ENCODE measurements at places on chromosomes 2 and 18.

DNA sequence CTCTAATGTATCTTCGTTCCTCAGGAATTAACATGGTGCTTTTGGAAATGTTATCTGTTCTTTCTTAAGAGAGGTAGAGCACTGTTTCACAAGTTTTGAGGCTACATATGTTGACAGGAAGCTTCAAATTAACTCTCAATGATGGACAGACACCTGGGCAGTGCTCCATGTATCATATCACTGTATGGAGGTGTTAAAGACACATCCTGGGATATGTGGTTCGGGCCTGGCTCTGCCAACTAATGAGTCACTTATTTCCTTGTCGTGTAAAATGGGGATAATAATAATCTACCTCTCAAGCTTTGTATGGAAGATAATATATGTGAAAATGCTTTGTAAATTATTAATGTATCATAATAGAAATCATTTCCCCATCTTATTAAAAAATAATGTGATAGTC lies 90.2 kb downstream of the PARD3B start:
- no peak for DNase-seq

GRCh38 chr2:222799262-222799918 lies 61.4 kb upstream of the ACSL3 start:
- no peak for DNase-seq

DNA sequence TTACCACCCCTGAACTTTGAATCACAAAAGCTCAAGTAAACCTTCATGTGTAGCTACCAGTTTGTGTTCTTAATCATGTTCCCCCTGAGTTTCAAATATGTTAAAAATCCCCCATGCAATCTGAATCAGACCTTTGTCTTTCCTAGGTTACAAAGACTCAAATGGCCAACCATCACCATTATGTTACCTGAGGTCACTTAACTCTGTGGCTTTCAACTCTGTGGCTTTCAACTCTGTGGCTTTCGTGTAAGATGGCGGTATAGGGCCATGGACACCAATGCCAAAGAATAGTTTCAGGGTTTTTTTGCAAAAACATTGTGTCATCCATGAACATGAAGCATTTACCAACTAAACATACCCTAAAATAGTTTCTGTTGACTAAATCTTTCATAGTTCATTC lies 6.7 kb downstream of the ERMN start:
- no peak for DNase-seq

DNA sequence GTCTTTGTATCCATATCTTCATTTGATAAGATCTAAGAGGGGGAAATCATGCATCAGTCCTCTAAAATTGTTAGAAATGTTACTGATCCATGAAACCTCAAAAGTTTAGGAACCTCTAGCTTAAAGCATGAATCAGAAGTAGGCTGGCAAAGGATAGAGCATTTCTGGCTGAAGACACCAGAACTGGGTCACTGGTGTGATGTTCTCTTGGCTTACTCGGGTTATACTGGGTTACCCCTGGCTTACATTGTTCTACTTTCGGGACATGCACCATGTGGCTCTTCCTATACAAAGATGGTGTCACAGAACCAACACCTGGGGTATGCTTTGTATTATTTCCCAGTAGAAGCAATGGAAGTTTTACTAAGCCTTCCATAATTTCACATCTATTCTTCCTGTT lies 83.2 kb upstream of the TNP1 start:
- DNase-seq, result no peak

DNA sequence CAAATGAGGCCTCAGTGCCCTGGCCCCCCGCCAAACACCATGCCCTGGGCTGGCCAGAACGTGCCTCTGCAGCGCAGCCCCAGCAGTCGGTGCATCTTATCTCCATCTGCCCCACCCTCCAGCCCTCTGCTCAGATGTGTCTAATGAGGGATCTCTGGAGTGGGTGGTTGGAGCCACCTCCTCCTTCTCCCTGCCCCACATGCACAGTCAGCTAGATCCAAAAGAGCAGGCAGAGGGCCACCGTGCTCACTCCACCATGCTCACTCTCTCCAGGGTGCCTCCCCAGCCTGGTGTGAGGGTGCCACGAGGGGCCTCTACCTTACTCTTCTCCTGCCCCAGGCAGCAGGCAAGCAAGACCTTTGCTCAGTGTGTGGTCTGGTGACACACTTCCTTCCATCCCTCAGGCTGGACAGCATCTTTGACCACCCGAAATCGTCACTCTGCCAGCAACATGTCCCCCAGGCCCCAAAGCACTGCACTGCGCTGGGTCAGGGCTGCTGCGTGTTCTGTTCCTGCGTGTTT lies 266.1 kb upstream of the HDAC4 start:
- no peak for DNase-seq

DNA sequence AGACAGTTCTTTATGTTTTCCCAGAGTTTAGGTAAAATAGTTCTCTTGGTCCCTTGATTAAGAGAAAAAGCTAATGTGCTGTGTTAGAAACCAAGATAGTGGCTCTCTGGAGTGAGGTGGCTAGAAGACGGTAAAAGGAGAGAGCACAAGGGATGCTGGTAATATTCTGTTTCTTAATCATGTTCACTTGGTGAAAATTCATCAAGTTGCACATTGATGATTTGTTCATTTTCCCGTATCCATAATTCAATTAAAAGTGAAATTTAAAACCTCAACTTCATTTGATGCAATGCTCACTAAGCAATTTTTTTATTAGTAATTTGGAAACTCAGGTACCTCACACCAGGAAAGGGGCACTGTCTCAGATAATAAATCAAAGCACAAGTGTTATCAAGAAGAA lies 113.8 kb downstream of the NBAS start:
- DNase-seq, result no peak

DNA sequence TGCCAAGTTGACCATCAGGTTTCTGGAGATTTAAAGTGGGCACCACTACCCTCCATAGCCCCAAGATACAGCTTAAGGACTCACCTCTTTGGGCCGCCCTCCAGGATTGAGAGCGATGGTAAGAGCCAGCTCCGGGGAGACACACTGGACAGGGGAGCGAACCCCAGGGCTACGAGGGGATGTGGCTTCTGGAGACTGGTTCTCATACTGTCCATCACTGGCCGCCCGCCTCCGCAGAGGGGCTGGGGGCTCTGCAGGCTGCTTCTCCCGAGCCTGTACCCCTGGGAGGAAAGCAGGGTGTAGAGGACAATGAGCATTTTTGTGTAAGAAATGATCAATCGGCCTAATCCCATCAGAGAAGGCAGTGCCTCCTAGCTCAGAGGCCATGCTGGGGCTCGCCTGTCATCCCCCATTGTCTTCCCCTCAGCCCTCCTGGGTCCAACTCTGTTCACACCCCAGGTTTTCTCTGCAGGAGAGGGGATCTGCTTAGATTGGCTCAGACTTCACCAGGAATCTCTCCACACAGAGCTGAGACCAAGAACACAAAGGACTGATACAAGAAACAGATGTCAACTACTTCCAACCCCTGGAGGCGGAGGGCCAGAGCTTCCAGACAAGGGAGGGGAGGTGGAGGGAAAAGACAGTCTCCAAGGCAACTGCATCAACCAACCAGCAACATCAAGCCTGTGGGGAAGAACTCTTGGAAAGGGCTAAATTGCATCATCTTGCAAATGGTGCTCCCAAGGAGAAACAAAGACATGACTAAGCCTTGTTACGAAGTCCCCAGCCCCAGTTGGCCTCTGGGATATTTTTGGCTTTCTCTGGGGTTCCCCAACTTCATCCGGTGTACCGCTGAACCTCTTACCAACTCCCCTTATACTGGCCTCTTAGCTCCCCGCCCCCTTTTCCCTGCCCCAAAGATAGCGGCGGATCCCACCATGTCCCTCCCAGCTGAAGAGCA lies 166.6 kb downstream of the TNS1 start:
- no peak for DNase-seq

GRCh38 chr18:30889519-30890301 lies 152.8 kb downstream of the DSC3 start:
- DNase-seq, result no peak

DNA sequence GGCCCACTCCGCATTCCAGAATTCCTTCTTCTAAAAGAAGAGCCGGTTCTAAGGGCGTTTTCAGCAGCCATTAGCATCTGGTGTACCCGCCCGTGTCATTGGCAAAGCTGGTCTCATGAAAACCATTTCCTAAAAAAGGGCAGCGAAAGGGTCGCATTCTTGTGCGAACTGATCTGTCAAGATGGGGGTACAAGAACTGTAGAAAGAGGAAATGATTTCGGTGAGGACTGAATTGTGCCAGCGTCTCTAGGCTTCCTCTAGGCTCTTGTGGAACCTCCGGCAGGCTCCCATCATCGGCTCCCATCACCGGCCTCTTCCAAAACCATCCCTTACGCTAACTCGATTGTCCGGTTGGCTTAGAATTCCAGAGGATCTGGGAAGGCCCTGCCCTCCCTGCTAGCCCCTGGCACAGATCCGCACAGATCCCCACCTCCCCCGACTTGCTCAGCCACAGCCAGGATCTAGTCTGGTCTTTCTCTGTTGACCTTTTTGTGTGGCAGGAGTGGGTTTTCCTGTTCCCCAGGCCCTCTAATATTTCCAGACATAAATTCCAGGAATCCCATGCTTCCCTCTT lies 1.3 kb downstream of the RAB31 start:
- no peak for DNase-seq

DNA sequence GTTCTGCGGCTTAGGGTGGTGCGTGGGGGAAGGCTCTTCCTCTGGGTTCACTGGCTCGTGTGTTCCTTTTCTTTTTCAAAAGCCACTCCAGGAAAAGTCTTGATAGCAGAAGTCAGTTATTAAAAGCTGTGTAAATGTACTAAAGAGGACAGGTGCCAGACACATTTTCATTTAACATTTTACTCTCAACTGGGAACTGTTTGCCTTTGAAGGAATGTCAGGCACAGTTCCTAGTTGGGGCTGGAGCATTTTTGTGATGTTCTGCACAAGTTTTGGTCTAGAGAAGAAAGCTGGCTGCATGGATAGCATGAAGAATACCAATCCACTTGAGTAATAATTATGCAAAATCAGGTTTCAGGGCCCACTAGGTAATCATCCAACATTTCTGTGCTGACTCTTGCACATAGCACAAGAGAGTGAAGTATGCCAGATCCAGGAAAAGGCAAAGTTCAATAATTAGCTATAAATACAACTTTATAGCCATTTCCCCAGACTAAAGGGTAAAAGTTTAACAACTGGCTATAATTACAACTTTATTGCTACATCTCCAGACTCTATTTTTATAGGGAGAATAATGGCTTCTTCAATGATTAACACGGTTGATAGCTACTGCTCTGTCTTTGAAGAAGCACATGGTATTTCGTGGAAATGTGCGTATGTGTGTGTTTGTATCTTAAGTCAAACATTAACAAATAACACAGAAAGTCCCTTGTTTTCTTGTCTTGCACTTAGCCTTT lies 16.2 kb downstream of the SCYGR8 start:
- DNase-seq, result no peak

DNA sequence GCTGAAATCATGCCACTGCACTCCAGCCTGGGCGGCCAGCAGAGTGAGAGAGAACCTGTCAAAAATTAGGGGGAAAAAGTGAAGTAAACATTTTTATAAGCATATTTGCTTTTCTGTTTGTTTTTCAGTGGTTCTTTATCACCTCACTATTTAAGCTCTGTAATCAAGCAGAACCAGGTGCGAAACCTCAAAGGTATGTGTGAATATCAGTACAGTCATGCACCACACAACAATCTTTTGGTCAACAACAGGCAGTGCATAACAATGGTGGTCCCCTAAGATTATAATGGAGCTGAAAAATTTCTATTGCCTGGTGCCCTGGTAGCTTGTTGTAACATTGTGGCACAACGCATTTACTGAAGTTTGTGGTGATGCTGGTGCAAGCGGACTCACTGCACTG lies 167.4 kb upstream of the STON1 start:
- no peak for DNase-seq

- no peak for DNase-seq
Observed at GRCh38 chr2:209840434-209840833, 68.8 kb downstream of the UNC80 start.

DNA sequence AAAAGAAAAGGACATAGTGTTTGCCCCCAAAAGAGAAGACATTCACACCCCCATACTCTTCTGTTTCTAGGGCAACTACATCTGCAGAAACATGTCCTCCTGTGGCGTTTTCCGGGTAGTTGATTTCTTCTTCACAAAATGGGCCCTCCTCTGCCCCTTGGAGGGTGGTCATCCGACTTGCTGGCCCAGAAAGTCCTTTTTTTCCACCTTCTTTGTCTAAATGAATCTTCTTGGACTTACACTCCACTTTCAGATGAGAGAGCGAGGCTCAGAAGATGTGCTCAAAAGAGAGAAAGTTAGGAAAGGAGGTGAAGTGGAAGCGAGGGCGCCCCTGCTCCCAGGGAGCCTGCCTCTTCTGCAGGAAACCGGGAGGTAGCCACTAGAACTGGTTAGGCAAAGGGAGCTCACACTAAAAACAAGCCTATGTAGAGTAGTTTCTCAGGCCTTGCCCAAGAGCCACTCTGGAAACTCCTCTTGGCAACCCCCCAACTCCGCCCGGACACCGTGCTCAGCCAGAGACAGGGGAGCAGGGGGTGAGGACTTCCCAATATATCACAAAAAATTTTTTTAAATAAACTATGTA lies 10.2 kb upstream of the SIX3 start:
- no peak for DNase-seq

GRCh38 chr18:79058007-79058406 lies 11.2 kb upstream of the ATP9B start:
- no peak for DNase-seq

DNA sequence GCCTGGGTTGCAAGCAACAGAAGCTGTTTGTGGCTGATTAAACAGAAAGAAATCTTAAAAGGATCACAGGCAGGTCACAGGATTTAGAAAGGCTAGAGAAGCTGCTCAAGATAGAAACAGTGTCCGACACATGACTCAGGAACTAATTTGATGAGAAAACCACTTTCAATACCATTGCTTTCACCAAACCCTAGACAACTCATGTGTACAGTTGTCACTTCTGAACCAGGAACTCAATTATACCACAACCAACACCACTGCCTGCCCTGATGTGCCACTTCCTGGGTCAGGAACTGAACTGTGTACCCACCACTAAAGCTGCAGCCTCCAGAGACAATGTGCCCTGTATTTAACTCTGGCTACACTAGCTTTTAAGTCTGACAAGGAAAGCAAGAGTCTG lies 56.0 kb downstream of the TMEM247 start:
- no peak for DNase-seq
